ENCODE measurements at places on chromosomes 3 and 15. TPM values are rescaled to one million over a fixed set of nuclear protein-coding genes. Genes with fewer than 3 reads are reported as not detected.

The ZIC4 gene
- not detected for total RNA-seq

The RGMA gene
- 0.28 TPM for total RNA-seq

The TRIM42 gene
- total RNA-seq = not detected

The ZNF385D gene
- total RNA-seq = not detected

The INSYN1 gene
- total RNA-seq = not detected

The GABRA5 gene
- not detected for total RNA-seq

DNA sequence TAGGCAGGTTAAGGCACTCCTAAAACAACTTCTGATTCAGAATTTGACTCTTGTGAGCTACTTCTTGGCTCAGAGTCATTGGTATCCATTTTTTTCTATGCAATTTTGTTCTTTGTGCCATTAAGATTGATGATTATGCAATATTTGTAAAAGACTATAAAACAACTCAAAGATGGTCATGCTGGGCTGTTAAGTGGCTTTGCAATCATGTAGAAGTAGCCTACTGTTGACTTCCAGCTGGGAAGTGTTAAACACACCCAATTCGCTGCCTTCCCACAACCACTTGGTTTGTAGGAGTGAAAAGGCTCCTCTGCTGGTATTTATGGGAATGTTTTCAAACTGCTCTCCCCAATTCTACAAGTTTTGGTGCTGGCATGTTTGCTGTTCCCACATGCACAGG, 74.7 kb upstream of the COL6A6 start:
- no peak for DNase-seq

DNA sequence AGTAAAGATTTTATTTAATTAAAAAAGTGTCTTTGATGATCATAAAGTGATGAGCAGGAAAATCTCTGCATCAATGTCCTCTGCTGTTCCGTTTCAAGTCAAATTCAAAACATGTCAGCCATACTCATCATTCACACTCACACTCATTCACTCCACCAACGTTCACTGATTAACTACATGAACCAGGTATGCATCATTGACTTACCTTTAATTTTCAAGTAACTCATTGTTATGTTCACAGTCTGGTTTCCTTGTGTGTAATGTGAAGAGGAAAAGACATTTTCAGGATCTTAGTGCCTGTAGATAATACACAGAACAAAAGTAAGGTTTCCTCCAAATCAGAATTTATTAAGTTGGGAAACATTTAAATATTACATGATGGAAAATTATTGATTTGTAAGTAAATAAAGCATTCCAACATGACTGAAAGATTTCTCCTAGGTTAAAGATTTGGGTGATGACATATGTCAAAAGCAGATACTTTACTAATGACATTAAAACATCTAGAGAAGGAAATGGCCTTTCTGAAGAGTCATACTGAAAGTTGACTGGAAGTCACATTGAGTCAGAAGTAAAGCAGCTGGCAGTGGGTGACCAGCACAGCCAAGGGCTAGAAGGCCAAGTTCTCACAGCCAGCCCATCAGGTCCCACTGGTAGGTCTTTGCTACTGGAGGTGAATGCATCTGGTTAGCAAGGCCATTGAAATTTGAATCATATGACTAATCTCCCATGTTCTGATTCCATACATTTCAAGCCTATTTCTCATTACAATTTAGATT, 251.9 kb downstream of the CDIN1 start:
- DNase-seq = no peak

DNA sequence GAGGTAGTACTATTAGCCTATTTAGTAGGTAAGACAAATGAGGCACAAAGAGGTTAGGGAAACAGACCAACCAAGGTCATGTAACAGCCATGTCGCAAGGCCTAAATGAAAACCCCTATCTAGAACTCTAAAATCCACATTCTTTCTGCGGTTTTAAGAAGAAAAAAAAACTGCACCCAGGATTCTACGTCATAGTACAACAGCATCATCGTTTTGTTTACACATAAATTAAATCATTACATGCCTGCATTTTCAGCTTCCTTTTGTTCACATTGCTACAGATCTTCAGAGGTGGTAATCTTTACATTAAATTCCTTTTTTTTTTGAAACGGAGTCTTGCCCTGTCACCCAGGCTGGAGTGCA, 548 bp upstream of the PSMD6 start:
- DNase-seq = no peak

GRCh38 chr3:181210275-181210674, 220.7 kb upstream of the DNAJC19 start:
- no peak for DNase-seq

- DNase-seq = no peak
These were observed 65.5 kb upstream of the RPL32 start for GRCh38 chr3:12906916-12907290.

DNA sequence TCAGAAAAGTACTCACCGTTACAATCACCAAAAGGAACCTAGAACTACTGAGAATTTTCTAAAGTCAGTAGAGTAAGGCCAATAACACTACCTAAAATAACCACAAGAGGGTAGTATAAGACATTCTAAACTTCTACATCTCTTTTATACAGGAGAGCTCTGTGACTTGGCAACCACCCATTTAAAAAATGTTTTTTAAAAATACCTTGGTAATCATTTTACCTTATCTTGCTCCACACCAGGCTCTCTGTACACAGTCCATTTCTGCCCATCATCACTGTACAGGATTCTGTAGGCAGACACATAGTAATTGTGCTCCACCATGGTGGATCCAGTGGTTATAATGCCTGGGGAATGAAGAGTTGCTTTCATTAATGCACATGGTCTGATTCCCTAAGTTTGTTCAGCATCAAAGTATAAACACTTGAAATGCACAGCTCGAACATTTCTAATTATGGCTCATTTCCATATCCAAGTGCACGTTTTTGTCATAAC, 54.5 kb downstream of the ST3GAL6 start:
- DNase-seq = no peak

DNA sequence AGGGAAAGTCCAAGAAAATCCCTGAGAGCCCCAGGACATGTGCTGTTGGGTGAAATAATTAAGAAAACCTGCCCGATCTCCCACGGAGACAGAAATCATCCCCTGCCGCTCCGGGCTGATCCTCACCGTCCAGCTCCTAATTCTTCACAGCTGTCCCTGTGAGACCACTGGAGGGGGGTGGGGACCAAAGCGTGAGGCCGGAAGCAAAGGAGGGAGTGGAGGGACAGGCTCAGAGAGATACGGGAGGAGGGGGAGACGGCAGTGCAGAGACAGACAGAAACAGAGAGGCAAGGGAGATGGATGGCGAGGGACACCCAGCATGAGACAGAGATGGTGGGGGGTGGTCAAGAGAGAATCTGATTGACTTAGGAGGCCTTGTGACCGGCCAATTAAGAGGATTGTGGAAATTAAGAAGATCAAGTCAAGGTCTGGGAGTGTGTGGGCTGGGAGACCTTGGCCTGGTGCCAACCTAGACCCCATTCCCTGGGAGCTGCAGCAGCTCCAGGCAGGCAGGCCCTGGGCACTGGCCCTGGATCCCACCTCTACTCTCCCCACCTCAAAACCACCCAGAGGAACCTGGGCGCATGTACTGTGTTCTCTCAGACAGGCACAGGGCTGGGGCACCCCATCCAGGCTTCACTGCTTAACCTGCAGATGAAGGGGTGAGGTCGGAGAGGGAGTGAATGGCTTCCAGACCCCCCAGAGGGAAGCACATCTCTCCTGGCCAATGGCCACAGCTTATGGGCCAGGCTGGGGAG, 113.2 kb upstream of the ALDH1A3 start:
- no peak for DNase-seq

DNA sequence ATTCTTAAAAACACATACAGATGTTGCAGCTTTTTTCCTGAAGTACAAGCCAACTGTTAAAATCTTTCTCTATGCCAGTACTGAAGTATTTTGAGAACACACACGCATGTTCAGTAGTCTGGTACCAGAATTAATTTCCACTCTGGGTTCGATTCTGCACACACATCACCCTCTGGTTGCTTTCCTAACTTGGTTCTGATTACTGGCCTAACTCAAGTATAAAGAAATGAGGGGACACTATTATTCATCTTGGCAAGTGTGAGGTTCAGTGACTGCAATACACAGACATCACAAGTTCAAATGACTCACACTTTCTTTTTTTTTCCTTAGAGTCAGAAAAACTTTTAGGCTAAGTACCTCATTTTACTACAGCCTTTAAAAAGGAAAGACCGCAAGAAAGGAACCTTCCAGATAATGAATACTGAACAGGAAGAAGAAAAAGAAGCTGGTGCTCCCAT, 37.4 kb upstream of the LDHAL6B start:
- no peak for DNase-seq

GRCh38 chr15:98734466-98735199, 86.3 kb downstream of the IGF1R start:
- DNase-seq = no peak

GRCh38 chr3:71048948-71049347, 534.6 kb downstream of the FOXP1 start:
- no peak for DNase-seq

GRCh38 chr3:67453628-67454027, 200.8 kb downstream of the SUCLG2 start:
- no peak for DNase-seq

DNA sequence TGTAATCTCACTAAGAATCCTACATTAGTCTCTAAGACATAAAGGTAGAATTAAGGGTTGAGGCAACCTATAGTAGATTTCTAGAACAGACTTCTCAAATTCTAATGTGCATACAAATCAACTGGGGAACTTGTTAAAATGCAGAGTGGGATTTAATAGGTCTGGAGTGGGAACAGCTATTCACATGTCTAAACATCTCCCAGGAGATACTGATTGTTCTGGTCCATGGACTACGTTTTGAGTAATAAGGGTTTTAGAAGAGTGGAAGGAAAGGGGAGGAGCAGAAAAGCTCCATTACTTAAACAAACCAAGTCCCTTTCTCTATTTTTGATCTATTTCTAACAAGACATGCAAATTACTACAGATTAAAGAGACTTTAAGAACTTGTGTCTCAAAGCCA, 524.8 kb downstream of the TUSC7 start:
- DNase-seq = no peak

- no peak for DNase-seq
These were observed 86.7 kb downstream of the VGLL4 start for GRCh38 chr3:11556851-11557644.

- no peak for DNase-seq
These were observed 110.7 kb downstream of the ROBO1 start for GRCh38 chr3:79657076-79657475.

DNA sequence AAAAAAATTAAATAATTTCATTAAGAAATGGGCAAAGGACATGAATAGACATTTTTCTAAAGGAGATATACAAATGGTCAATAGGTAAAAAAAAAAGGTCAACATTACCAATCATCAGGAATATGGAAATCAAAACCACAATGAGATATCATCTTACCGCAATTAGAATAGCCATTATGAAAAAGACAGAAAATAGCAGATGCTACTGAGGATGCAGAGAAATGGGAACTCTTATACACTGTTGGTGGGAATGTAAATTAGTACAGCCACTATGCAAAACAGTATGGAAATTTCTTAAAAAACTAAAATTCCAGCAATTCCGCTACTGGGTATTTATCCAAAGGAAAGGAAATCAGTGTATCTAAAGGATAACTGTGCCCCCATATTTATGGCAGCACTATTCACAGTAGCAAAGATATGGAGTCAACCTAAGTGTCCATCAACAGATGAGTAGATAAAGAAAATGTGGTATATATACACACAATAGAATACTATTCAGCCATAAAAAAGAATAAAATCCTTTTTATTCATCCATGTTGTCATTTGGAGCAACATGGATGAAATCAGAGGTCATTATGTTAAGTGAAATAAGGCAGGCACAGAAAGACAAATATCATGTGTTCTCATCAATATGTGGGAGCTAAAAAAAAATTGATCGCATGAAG, 132.4 kb downstream of the RPL22L1 start:
- DNase-seq = no peak

- no peak for DNase-seq
These were observed 598.2 kb downstream of the UNC13C start for GRCh38 chr15:54576298-54576935.

DNA sequence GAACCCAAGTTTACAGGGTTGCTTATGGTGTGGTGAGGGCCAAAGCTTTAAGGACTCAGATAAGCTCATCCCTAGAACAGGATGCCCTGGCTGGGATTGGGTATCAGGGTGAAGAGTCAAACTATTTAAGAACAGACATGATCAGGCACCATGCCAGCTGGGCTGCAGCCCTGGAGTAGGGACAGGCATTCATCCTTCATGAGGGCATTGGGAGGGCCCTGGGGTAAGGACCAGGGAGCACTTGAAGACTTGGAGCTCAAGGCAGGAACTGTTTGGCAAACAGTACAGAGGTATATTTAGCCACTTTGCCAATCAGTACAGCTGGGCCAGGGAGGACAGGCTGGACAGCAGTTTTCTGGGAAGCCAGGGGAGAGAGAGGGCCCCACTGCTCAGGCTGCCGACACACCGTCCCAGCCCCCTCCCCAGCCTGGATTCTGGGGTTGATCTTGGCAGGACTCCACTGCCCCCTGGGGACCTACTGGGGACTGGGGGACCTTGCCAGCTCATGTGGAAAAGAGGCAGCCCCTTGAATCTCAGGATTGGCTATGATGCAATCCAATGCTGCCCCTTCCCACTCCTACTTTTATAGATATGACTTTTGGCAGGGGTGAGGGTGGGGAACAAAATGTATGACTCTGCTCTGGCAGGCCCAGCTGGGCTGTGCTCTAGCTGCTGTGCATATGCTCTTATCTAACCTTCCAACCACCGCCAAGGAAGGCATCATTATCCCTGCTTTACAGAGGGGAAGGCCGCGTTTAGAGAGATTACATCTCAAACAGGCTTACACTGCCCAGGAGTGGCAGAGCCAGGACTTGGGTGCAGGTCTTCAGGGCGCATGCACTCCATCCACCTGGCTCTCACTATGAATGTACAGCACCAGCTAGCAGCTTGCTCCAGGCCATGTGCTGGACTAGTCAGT, 2.3 kb downstream of the PLA2G4E start:
- no peak for DNase-seq

GRCh38 chr3:152818027-152818426, 16.9 kb upstream of the P2RY1 start:
- no peak for DNase-seq

DNA sequence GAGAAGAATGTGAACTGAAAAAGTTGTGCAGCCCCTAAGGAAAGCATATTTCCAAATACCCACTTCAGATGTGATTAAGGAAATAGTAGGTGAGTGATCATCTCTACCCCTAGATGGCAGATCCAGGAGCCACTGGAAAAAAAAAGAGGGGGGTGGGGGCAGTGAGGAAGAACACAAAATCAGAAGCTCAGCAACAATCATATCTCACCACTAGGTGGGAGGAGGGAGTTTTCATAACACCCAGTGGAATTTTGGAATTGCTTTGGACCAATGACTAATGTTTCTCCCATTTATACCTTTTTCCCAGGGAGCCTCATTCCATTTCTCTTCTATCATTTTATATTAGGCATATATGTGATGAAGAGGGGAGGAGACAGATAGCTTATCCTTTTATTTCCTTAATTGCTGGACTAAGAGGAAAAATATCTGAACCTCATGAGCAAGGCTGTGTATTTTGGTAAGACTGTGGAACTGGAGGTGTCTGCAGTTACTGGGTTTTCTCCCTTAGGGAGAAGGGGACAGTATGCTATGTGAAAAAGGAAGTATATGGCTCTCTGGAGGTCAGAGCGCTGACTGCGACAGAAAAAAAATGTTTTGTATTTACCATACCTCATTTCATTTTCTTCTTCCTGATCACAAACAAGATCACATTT, 363.4 kb downstream of the GAP43 start:
- DNase-seq = no peak

GRCh38 chr3:171465763-171466162, 5.6 kb upstream of the TNIK start:
- no peak for DNase-seq

Measured in activated CD8-positive, alpha-beta memory T cell treated with anti-CD3 and anti-CD28 coated beads, Interleukin-2, amount 10 ng/mL, durations not matched to agents 7 days and 5 days (primary cell).